ENCODE measurements at places on chromosomes 11 and 22.

GRCh38 chr11:123645286-123645975 lies 9.0 kb downstream of the SCN3B start:
- no peak for DNase-seq

GRCh38 chr22:28497188-28497587 lies 182.5 kb downstream of the TTC28 start:
- no peak for DNase-seq

GRCh38 chr11:4643682-4644081 lies at the start of gene OR51E1:
TSS of gene OR51E1 (plus strand) at chr11:4643982. CDS start at chr11:4652527, 8,545 bp downstream.
- DNase-seq = no peak

DNA sequence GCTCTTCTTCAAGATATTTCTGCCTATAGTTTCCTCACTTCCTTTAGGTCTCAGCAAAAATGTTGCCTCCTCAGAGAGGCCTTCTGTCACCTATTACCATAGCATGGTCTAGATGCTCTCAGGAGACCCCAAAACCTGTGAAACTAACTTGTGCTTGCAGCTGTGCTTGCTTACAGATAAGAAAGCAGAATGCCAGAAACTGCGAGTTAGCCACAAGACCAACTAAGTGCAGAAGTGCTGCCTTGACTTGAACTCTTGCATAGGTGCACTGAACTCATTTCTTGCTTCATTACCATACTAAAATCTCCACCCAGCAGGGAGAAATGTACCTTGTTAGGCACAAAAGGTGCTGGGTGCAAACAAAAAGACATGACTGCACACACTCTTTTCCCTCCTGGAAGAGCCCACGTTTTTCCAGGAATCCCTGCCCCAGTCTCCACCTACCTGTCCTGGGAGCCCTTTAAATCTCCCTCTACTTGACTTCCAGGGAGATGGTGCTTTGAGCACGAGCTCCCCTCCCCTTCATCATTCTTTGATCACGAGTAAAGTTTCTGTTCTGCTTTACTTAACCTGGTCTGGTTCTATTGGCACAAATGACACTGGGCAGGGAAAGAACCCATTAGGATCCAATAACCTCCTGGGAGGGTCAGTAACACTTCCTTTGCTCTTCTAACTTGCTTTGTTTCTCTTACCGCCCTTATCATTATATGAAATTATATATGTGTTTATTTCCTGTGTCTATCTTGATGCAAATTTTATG lies 137.7 kb upstream of the DDI1 start:
- DNase-seq = no peak

GRCh38 chr11:115806056-115806455 lies 301.8 kb upstream of the CADM1 start:
- DNase-seq = no peak

DNA sequence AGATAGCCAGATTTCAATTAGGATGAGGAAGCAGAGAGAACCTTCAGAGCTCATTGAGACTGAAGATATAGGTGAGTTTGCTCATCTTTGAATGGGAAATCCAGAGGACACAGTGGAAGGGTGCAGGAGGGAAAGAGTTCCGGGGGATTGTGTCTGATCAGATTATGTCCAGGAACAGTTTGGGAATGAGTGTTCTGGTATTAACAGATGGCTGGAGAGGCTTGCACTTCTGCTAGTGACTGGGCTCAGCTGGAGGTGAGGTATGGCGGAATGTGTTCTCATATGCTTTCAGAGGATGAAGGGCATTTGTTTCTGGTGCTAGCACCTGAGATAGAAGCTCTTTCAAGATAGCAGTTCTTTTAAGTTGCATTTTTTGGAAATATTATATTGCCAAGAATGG lies 27.6 kb downstream of the ALKBH3 start:
- DNase-seq = no peak

GRCh38 chr11:73077454-73077853 lies 64.7 kb downstream of the FCHSD2 start:
- no peak for DNase-seq

DNA sequence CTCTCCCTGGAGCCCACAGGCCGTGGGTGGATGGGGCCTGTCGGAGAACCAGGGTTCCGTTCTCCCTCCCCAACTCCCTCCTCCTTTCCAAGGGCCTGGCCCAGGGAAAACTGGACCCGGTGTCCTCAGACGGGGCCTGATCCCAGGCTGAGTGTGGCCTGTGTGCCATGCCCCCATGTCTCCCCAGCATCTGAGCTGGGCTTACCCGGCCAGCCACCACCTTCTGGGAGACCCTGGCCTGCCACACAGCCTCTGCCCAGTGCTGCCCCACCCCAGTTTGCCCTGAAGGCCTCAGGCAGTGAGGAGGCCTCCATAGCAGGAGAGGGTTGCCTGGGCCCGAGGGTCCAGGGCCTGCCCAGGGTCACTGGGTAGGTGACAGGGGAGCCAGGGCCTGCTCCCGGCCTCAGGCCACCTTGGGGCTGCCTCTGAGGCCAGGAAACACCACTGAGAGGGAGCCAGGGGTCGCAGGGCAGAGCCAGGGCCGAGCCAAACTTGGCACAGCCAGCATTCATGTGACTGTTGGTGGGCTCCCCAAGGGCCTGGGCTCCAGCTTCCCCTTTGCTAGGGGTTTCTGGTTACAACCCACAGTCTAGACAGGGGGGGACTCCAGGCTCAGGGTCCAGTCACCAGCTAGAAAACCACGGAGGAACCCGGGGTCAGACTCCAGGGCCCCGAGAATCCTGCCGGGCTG lies 590 bp upstream of the IFITM10 start:
- DNase-seq = no peak

- no peak for DNase-seq
These were observed 10.7 kb downstream of the PRAME start for GRCh38 chr22:22548317-22548716.

DNA sequence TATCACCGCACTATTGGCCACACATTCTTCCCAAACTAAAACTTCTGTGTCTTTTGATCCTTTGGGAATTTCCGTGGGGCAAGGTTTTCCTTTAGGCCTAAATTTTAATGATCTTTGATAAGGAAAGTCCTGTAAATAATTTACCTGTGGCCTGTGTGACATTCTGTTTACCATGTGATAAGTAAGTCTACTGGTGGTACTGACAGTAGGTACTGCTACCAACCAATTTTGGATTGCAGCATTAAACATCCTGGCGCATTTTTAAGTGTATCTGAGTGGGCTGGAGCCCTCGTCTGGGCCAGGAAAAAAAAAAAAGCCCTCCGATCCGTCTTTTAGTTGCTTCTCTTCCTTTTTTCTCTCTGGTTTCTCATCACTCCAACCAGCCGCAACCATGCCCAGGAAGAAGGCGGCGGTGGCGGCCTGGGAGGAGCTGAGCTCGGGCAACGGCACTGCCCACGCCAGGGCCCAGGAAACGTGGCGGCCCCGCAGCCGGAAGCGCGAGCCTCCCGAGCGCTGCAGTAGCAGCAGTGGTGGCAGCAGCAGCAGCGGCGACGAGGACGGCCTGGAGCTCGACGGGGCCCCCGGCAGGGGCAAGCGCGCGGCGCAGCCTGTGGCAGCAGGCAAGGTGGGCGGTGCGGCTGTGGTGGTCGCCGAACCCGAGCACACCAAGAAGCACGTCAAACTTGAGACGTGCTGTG lies 33.6 kb downstream of the ASRGL1 start:
- no peak for DNase-seq

Measured in stimulated activated CD4-positive, alpha-beta T cell treated with anti-CD3 and anti-CD28 coated beads, Interleukin-15, amount 100 ng/mL, for 48 hours (primary cell).